Upper lobe of right lung (tissue), 1 donor: ENCODE measurements at places on chromosomes 4 and X.

- DNase-seq: no peak
Observed at GRCh38 chr4:166308647-166309046, 435.6 kb downstream of the TLL1 start.

- DNase-seq: no peak
Observed at GRCh38 chr4:90375081-90375480, 247.9 kb downstream of the CCSER1 start.

DNA sequence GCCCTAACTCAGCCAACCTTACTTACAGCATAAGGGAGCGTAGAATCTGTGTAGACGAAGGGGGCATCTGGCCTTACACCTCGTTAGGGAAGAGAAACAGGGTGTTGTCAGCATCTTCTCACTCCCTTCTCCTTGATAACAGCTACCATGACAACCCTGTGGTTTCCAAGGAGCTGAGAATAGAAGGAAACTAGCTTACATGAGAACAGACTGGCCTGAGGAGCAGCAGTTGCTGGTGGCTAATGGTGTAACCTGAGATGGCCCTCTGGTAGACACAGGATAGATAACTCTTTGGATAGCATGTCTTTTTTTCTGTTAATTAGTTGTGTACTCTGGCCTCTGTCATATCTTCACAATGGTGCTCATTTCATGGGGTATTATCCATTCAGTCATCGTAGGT is 14.6 kb downstream of the PLP1 start:
- DNase-seq: no peak

DNA sequence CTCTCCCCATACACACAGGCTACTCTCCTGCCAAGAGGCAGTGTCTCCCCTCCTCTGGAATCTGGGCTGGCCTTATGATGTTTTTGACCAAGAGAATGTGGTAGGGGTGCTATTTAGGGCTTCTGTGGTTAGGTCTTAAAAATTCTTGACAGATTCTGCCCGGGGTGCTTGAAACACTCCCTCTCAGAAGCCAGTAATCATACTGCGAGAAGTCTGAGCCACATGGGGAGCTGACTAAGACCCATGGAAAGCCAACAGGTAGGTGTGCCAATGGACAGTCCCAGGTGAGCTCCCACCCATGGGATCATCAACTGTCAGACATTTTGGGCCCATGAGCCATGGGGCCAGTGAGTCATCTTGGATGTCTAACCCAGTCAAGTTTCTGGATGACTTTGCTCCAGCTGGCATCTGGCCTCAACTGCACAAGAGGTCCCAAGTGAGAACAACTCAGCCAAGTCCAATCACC is 315.7 kb downstream of the FBXW7 start:
- no peak for DNase-seq

- DNase-seq: no peak
Observed at GRCh38 chrX:13126775-13127174, 82.4 kb upstream of the FAM9C start.

DNA sequence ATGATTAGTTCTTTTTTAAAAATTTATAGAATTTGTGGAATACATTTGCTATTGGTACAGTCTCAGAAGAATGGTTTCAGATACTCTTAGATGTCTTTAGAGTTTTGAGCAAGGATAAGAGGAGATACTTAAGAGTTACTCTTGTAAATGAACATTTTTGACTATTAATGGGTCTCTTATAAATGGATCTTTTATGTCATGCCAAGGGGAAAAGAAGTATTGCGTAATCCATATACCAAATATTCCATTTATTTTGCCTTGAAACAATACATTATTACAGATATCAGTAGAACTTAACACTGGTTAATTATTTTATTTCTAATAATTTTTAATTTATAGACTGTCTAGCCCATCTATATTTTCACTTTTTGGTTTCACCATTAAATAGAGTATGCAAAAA is 17.2 kb upstream of the DCAF4L1 start:
- DNase-seq: no peak
